HT-29 (cell line): ENCODE measurements at places on chromosomes 3 and 15.
A peak's percentile ranks its signal among the peaks of the same experiment; 100 is the strongest.

DNA sequence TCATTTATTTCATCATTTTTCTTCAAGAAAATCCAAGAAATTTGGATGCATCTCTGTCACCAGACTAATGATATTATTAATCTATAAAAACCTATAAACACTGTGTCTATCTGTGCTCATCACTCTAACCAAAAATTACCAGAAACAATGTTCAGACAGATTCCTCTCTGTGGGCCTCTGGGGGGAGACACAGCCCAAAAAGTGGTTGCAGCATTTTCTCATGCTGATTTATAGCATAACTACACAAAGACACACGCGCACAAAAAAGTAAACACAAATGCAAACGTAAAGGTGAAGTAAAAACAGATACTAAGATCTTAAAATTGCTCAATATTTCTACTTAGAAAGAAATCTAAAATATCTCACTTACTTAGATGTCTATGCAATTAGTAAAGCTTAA, 976.0 kb downstream of the GBE1 start:
- peak; percentile 19 for DNase-seq

GRCh38 chr3:100270215-100270583, 9.4 kb downstream of the TBC1D23 start:
- no peak for DNase-seq

GRCh38 chr3:10998542-10998941, 6.0 kb downstream of the SLC6A1 start:
- DNase-seq: no peak

DNA sequence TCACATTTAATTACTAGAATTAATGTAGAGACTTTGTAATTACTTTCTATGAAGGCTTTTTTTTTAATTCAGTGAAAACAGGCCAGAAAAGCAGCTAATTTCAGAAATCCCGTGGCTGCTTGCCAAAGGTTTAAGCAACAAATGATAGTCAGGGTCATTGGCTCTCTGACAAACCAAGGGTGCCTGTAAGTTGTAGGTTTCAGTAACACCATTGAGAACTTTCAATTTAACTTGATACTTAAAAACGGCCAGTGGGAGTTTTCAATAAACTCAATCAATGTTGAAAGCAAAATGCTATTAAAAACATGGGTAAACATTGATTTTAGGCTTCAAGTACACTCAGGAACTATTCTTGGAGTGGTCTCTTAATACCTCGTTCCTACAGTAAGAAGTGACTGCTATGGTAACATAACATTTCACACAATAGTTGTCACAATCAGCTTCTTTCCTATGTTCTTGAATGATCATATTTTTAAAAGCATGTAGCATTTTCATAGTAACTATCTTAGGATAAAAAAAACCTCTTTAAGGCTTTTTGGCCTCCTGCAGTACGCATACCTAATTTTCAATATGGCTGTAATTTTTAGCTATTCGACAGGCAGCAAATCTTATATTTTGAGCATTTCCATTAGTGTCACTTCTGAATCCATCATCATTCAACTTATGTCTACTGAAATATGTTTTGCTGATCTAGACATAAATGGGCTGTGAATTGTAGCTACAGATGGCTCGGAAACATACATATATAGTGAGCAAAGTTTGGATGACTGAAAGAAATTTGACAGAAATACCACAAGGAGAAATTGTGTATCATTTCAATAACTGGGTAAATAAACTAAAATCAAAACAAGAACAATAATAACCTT, 592.1 kb upstream of the GBE1 start:
- no peak for DNase-seq
